Posterior vena cava (tissue), 2 donors: ENCODE measurements at places on chromosomes 5 and 9.

- no peak for DNase-seq
Observed at GRCh38 chr5:134312796-134313195, 54.2 kb downstream of the CDKL3 start.

- no peak for DNase-seq
Observed at GRCh38 chr5:42583322-42583721, 160.1 kb downstream of the GHR start.

DNA sequence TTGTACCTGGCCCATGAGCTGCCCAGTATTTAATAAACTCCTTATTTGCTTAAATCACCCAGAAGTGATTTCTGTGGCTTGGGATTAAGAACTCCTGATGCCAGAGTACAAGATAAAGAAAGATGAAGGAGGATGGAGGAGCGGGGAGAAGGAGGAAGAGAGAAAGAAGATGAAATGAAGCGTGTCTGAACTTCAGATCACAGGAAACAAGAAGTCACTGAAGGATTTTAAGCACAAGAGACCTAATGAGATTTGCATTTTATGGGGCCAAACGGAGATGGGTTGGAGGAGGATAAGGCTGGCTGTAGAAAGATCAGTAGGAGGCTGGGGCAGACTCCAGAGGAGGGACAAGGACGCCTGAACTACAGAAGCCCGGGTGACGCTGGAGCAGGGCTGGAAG, 3.1 kb downstream of the EIF4E1B start:
- no peak for DNase-seq

DNA sequence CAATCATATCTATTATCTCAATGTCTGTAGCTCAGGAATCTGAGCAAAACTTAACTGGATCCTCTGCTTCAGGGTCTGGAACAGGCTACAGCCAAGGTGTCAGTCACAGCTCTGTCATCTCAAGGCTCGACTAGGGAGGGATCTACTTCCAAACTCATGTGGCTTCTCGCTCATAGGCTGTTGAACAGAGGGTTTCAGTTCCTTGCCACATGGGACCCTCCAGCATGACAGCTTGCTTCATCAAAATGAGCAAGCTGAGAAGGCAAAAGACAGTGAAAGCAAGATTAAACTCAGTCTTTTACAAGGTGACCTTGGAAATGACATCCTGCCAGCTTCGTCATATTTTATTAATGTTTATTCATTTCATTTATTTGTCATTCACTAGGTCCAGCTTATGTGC, 111.7 kb downstream of the GADD45G start:
- no peak for DNase-seq

- no peak for DNase-seq
Observed at GRCh38 chr5:181127456-181127855, 3.5 kb downstream of the OR2V1 start.

GRCh38 chr5:51377151-51378060, 5.8 kb upstream of the ISL1 start:
- DNase-seq: no peak
